Glomerular endothelial cell (primary cell): ENCODE measurements at places on chromosomes 12 and 14. TPM values are rescaled to one million over a fixed set of nuclear protein-coding genes. Genes with fewer than 3 reads are reported as not detected.

The MUCL1 gene
- total RNA-seq = not detected in 2 replicates

The FGF23 gene
- total RNA-seq = not detected in 2 replicates

The TNFRSF1A gene
- 204 and 214 TPM in 2 replicates for total RNA-seq

The SLC4A8 gene
- total RNA-seq = 3.1 and 3.4 TPM in 2 replicates

The SLC6A12 gene
- total RNA-seq = 0.70 and 0.92 TPM in 2 replicates

The SERPINA12 gene
- total RNA-seq = not detected in 2 replicates

The PRR4 gene
- 5.0 TPM in 1 of 2 replicates, not detected in the other for total RNA-seq

The EP400 gene
- total RNA-seq = 23.5 and 43.1 TPM in 2 replicates

The ACADS gene
- total RNA-seq = 10.8 and 18.4 TPM in 2 replicates

The OTX2 gene
- not detected in 2 replicates for total RNA-seq

The GRIP1 gene
- 0.39 and 0.88 TPM in 2 replicates for total RNA-seq

The FAR2 gene
- 46.4 and 51.4 TPM in 2 replicates for total RNA-seq

The LALBA gene
- total RNA-seq = not detected in 2 replicates

The OTUB2 gene
- total RNA-seq = 5.7 and 8.2 TPM in 2 replicates

The TAS2R8 gene
- not detected in 2 replicates for total RNA-seq

The AMDHD1 gene
- total RNA-seq = not detected in 2 replicates

The SHMT2 gene
- 64.0 and 92.2 TPM in 2 replicates for total RNA-seq

The TMPRSS12 gene
- not detected in 2 replicates for total RNA-seq

The MYH7 gene
- not detected in 2 replicates for total RNA-seq

The BEGAIN gene
- total RNA-seq = 0.05 TPM in 1 of 2 replicates, not detected in the other

The RILPL2 gene
- total RNA-seq = 3.3 and 3.7 TPM in 2 replicates
